ENCODE measurements at places on chromosomes 6 and 20.

DNA sequence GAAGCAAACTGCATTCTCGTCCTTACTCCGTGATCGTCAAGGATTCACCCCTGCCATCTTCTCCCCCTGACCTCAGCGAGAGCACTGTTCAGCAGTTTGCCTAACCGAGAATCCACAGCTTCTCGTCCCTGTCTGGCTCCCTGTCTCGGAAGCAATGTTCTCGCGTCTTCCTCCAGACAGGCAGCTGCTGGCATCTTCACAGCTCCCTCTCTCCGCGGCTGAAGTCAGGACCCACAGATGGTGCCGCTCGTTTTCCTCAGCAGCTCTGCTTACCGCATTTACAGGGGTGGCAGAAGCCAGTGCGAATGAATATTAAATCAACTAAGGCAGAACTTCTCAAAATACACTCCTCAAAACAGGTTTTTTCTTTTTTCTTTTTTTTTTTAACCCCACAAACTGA, 18.9 kb upstream of the SLC22A2 start:
- no peaks in the 10 kb centered on the region for H3K36me3 ChIP-seq
- no peaks in the 10 kb centered on the region for H3K4me1 ChIP-seq
- no peak overlapping the region for H3K4me3 ChIP-seq
- no peak overlapping the region for H3K27ac ChIP-seq

DNA sequence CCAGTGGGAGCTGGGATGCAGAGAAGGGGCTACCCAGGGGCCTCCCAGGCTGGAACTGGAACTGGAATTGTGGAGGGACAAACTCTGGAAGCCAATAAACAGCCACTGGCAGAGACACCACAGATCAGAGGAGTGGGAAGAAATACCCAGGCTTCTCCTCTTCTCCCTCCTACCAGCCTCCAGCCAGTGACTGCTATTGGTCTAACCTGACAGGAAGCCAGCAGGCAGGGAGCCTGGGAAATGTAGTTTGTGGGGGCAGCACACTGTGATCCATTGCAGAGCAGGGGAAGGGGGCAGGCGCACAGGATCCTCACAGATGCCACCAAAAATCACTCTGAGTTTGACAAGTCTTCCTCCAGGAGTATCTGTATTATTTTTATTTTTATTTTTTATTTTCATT, 12.1 kb upstream of the MLN start:
- DNase-seq = no peak
- no peaks in the 10 kb centered on the region for H3K36me3 ChIP-seq
- H3K27ac ChIP-seq = no peak overlapping the region
- H3K27me3 ChIP-seq = peaks cover 52% of the 10 kb centered on the region
- H3K4me1 ChIP-seq = peaks cover 5% of the 10 kb centered on the region

- no peaks in the 10 kb centered on the region for H3K4me1 ChIP-seq
- H3K4me3 ChIP-seq = no peak overlapping the region
- H3K36me3 ChIP-seq = no peaks in the 10 kb centered on the region
- no peaks in the 10 kb centered on the region for H3K27me3 ChIP-seq
- DNase-seq = no peak
Measured at GRCh38 chr6:88135578-88136114, 30.5 kb downstream of the CNR1 start.

DNA sequence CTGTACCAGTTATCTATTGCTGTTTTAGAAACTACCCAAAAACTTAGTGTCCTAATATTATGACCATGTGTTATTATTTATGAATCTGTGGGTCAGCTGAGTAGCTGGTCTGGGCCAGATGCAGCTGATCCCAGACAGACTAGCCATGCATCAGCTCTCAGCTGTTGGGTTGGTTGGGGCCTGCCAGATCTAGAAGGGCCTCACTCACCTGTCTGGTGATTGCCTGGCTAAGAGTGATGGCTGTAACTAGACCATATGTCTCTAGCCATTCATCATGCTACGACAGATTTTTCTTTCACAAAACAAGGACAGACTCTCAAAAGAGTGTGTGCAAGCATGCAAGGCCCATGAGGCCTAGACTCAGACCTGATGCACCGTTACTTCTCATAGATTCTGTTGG, 403.2 kb downstream of the SAMD5 start:
- H3K27ac ChIP-seq = no peak overlapping the region
- H3K4me1 ChIP-seq = no peaks in the 10 kb centered on the region
- H3K4me3 ChIP-seq = no peak overlapping the region
- DNase-seq = no peak

Data from suprapubic skin (tissue), 4 donors.